Left lung (tissue), 14 donors: ENCODE measurements at places on chromosomes 11 and 22. TPM values are rescaled to one million over a fixed set of nuclear protein-coding genes. Genes with fewer than 3 reads are reported as not detected.

The MS4A4A gene
- polyA plus RNA-seq, result 13.9 TPM

DNA sequence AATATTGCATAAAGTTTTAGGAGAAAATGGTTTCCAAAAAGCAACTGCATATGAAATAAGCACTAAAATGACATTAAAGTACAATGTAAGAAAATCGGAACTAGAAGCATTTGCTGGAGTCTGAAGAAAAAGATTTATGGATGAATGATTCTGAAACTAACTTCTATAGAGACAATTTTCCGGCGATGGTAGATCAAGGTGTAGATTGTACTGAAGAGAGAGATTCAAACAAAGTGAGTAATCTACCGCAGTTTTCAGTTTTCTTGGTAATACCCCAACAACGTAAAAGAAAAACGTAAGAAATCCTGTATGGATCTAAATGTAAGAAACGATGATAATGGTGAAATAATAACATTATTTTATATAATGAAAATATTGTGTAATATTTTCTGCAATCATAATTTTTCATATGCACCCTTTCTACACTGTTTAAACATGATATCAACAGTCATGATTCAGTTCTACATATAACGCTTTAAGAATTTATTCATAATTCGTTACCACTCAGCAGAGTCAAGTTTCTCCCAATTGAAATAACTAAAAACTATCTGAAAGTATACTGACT is 1.8 kb upstream of the CDPF1 start:
- DNase-seq, result no peak

- DNase-seq, result no peak
Measured at GRCh38 chr11:120565466-120566155, 54.1 kb downstream of the GRIK4 start.

DNA sequence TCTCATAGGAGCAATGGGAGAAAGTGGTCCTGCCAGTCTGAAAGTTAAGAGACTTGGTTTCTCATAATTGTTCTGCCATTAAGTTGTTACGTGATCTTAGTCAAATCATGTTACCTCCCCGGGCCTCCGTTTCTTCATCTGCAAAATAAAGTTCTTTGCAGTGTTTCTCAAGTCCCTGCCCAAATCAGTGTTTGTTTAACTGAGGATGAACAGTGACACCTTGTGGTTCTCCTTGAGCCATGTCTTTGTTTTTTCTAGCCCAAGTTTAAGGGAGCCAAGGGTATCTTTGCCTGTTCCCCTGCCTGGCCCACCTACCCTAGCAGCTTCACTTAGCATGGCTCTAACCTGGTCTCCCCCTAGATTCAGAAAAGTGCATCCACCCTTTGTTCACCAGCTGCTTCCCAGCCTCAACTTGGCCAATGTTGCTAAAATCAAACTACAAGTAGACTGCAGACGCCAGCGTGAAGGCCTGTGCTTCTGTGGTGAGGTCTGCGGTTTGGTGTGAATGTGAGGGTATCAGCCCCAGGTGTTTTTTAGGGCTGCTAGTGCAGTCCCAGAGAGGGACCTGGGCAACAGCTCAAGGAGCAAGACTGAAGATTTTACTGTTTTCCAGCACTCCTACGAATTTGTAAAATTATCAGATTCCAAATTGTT is 35.5 kb downstream of the FZD4 start:
- DNase-seq, result no peak

The CWF19L2 gene
- 25.4 TPM for polyA plus RNA-seq

GRCh38 chr11:74701351-74701750 is 29.9 kb downstream of the CHRDL2 start:
- peak; percentile 6 for DNase-seq

The GAL3ST1 gene
- polyA plus RNA-seq, result 9.3 TPM

- no peak for DNase-seq
Measured at GRCh38 chr11:103016031-103016430, 60.5 kb upstream of the MMP13 start.

DNA sequence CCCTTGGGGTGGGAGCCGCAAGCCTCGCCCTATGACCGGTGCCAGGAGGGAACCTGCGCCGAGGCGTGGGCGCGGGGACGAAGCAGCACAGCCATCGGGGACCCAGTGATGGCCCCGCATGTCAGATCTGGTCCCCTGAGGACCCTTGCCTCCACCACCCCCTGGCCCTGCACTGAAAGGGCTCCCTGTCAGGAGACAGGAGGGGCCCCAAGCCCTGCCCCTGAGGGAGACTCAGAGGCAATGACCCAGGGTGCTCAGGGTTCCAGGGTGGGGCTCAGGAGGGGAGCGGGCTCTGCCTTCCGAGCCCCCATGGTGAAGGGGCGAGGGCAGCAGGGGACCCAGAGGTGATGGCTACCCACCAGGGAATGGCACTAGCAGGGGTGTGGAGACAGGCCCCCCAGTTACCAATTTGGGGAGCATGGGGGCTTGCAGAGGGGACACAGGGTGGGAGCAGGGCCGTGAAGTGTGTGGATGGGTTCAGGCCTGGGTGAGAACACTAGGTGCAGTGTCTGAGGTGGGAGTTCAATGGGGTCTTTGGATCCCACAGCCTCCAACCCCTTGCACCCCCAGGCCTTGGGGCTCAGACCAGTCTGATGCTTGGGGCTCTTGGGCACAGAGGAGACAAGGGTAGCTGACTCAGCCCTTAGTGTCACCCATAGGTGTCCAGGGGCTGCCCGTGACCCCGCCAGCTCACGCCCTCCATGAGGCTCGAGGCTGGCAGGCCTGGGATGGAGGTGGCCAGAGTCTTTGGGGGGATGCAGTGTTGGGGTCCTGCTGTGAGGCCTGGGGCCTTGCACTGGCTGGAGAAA is 499 bp downstream of the LRRC56 start:
- no peak for DNase-seq

DNA sequence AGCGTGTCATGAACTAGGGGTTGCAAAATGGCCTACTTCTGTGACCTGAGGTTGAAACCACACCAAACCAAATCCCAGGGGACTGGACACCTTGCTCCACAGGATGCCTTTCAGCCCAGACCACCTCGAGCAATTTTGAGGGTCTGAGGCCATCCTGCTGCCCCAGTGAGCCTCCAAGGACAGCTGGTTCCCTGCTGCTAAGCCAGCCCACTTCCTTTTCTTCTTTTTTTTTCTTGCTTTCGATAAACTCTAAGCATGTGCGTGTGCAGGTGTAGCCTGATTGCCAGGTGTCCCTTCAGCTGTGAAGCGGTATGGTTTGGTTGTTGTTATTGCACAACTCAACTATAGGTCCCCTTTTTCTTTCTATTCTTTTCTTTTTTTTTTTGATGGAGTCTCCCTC is 2.7 kb downstream of the CRYBB1 start:
- no peak for DNase-seq

The FGF3 gene
- polyA plus RNA-seq, result not detected

The TSGA10IP gene
- polyA plus RNA-seq, result 1.0 TPM

DNA sequence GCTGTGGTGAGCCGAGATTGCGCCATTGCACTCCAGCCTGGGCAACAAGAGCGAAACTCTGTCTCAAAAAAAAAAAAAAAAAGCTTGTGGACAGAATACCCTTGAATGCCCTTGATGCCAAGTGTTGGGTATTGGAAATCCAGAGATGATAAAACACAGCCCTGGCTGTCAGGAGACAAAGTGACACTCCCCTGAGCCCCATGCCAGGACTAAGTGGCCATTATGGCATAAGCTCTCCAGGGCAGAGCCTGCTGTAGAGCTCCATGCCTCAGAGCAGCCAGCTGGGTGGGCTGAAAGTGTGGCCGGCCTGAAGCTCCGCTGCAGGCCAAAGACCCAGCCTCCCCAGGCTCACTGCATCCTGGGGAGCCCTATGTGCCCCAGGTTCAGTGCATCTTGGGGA is 4.9 kb downstream of the RNF215 start:
- no peak for DNase-seq

DNA sequence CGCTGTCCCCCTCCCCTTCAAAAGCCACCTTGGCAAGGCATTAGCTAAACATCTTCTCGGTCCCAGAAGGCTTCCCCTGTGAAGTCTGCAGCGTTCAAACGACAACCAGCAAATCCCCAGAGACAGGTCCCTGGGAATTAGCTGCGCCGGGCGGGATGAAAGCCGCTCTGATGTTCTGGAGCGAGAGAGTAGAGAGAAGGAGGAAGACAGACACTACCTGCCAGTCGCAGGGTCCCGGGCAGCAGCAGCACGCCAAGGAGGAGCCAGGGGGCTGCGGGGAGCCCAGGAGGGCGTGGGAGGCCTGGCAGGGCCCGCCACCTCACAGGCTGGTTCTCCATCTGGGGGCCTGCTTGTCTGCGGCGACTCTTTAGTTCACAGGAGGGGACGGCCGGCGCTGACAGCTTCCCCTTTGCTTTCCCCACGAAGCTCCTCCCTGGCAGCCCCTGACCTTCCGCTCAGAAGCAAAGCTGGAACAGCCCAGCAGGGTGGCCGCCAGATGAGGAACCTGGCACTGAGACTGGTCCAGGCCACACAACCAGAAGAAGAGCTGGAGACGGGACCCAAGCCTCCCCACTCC is at the start of gene NFAM1:
Gene NFAM1, minus strand, starts transcription at position 384 of the 577 bp plus-strand sequence. Its CDS starts 46 bp downstream, at position 338.
- DNase-seq, result no peak

The OR5P2 gene
- 0.24 TPM for polyA plus RNA-seq

DNA sequence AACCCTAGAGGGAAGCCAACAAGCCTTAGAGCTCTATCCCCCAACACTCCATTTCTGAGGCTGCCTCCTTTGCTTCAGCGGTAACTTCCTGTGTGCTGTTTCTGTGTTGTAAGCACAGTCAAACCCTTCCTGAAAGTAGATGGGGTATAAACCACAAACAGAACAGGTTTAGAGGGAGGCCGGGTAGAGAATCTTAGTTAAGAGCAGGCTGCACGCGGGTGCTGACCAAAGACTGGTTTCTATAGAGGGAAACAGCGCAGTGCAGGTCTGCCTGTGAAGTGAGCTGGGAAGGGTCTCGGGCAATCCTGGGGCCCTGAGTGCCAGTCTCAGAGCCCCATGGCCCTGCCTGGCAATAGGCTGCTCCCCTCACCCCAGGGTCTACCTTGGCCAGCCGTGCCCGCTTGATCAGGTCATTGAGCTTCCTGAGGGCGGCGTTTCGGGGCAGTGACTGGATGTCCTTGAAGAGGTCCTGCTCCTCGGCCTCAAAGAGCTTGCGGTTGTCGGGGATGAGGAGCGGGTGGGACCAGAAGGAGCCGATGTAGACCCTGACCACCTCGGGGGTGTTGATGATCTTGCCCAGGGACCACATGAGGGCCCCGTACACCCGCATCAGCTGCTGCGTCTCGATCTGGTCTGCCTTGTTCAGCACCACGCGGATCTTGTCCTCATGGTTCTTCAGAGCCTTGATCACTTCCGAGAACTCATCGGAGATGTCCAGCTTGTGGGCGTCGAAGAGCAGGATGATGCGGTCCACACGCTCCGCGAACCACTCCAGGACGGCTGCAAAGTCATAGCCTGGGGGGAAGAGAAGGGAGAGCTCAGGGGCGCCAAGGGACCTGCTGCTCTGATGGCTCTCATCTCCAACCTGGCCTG is 15.3 kb upstream of the CDC42BPG start:
- DNase-seq, result no peak

The CRYBB1 gene
- 1.0 TPM for polyA plus RNA-seq

DNA sequence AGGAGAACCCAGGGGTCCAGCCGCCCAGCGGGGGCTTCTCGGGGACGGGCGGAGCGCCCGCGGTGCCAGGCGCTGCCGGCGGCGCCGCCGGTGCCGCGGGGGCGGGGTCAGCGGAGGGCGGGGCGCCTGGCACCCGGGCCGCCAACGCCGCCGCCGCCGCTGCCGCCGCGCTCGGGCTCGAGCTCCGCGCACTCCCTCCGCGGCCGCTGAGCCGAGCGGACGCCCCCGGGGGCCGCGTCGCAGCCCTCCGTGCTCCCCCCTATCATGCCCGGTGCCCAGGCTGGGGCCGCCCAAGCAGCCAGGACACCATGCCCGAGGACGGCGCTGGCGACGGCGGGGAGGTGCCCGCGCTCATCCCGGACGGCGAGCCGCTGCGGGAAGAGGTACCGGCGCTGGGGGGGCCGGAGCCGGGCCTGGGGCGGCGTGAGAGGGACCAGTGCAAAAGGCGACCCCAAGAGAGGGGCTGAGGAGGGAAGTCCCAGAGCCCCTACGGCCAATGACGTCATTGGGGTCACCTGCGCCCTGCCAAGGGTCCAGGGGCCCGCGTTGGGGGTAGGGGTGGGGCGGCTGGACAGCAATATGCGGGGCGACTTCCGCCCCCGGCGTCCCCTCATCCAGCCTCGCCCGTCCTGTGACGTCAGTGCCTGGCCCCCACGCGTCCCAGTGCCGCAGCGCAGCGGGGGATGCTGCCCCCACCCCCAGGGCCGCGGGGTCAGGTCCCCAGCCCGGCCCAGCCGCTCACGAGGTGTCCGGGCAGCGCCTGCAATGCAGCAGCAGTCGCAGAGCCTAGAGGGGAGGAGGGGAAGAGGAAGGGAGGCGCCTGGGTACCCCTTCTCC is at the start of gene TMEM151A:
Gene TMEM151A, plus strand, starts transcription at position 189 of the 837 bp plus-strand sequence. Its CDS starts 120 bp downstream, at position 309.
- DNase-seq, result no peak

DNA sequence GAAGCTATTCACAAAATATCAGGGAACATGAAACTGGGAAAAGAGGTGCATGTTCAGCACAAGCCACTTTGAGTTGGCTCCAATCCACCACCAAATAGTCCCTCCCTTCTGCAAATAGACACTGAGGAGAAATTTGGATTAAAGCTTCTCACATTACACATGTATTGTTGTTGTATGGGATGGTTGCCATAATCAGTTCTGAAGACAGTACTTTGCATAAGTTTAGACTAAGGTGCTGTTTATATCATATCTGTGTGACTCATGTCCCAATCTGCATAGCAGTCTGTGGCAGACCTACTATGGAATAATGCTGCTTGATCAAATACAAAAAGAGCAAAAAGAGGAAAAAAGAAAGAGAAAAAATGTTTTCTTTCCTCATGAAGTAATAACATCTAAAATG is 376.7 kb upstream of the DDI1 start:
- no peak for DNase-seq

The GPR152 gene
- not detected for polyA plus RNA-seq

DNA sequence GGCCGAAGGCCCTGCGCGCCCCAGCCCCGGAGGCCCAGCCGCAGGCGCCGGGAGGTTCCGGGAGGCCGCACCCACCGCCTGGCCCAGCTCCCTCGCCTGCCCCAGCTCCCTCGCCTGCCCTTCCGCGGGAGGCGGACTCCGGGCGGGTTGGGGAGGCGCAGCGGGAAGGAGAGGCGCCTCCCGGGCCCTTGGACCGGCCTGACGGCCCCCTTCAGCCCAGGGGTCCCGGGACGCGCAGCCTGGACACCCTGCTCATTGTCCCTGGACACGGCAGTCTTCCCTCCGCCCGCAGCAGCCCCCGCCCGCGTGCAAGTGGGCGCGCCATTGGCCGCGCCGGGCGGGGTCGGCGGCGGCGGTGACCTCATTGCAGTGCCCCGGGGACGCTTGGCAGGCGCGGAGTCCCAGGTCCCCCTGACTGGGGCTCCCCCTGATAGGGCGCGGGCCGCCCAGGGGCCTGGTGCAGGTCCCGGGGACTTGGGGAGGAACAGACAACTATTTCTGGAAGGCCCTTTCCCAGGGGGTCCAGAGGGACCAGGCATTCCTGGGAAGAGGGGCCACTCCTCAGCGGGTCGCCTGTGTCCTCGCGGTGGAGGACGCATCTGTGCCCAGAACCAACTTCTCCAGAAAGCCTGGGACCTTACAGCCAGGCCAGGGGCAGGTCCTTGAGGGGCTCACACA is 501 bp downstream of the CD151 start:
- no peak for DNase-seq

The SCN3B gene
- polyA plus RNA-seq, result 7.2 TPM

DNA sequence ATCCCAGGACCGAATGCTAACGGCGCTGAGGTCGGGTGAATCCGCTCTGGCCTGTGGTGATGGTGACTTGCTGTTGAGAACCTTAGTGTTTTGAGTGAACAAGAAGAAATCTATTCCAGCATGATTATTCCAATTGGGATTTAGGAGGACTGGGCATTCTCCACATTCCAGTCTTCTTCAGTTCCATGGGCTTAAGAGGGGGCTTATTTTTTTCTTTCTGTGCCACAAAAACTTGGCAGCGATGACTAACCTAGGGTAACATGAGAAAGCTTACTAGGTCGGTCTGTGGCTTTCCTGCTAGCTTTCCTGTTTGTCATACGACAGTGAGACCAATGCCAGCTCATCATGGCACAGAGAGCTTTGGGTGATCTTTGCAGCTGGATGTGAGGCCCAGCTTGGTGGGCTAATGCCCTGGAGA is 62.9 kb upstream of the ATXN10 start:
- no peak for DNase-seq
